ENCODE measurements at places on chromosomes 5 and 9.

- no peak for DNase-seq
These were observed 36.3 kb upstream of the CRB2 start for GRCh38 chr9:123319541-123320339.

GRCh38 chr5:23996525-23996924 lies 489.1 kb downstream of the PRDM9 start:
- DNase-seq = no peak

DNA sequence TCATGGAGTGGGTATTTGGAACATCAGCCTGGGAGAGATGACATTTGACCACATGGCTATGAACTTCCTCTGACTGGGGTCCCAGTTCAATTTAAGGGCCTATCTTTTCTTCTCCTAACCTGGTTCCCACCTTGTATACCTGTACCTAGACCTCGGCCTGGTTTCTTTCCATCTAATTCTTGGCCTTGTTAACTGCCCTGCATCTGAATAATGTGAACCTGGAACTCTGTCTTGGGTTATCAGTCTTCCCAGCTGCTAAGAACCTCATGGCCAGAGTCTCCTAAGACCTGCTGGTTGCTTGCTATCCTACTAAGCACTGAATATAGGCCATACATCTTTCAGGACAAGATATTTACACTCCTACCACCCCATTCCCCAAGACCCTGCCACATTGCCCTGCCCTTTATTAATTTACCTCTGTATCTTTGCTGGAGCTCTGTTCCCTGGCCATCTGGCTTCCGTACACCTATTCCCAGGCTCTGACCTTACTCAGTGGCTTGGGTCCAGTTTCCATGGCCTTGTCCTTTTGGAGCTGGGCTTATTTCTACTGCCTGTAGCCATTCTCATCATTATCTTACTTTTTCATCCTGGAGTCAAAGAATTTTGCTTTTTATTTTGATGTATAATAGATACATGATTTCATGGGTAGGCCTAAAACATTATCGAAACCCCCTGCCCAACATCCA lies 6.6 kb downstream of the PSAT1 start:
- no peak for DNase-seq

GRCh38 chr5:32136342-32136741 lies 37.8 kb downstream of the GOLPH3 start:
- no peak for DNase-seq

- no peak for DNase-seq
These were observed 33.7 kb downstream of the TTLL11 start for GRCh38 chr9:122059214-122059954.

- peak; percentile 13 for DNase-seq
These were observed at the start of gene IFNA2 for GRCh38 chr9:21385131-21385670. Gene IFNA2, minus strand, starts transcription at chr9:21385398. Its CDS starts 69 bp downstream, at chr9:21385329.

- no peak for DNase-seq
These were observed 71.9 kb upstream of the RANBP3L start for GRCh38 chr5:36373527-36374086.

- DNase-seq = no peak
These were observed 283.9 kb downstream of the ADAMTS6 start for GRCh38 chr5:65197531-65198455.

- no peak for DNase-seq
These were observed 1021.2 kb downstream of the NR2F1-AS1 start for GRCh38 chr5:92559781-92560180.

DNA sequence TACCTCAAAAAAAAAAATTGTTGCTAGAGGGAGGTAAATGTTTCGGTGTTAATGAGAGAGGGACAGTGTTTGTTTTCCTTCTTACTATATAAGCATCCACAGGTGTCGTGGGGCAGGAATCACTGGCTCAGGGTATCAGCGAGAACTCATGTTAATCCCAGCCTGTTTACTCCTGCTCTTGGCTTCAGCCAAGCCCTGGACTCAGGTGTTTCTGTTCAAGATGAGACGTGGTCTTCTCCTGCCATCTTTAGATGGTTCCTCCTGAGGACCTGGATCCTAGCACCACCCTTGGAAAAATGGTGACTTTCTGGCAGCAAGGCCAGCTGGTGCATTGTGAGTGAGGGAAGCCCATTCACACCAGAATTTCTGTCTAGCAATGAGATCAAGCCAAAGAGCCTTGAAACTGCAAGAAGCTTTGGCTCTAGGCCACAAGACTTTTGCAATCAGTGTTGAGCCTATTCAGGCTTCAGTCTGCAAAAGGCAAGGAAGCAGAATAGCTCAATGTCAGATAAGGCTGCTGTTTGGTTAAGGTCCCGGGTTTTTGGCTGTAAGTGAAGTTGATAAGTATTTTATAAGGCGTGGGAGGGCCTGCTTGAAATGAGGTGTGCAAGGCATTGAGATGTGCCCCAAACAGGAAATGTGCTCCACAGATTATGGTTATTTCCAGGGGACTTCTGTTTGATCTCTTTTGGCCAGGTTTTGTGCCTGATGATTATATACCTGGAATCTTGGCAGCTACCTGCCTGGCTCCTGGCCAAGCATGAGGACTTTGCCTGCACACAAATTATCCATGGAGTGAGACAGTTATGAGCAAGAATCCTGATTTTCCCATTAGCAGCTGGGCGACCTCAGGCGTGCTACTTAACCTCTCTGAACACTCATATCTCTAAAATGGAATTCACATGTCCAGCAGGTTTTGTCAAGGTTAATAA lies 99.8 kb downstream of the TENT4A start:
- no peak for DNase-seq

- no peak for DNase-seq
These were observed 138.6 kb downstream of the ARRDC3 start for GRCh38 chr5:91244380-91245073.

GRCh38 chr9:130137641-130138081 lies 34.5 kb upstream of the NCS1 start:
- DNase-seq = no peak
